DMS 273 treated with DMSO at 0.1 percent for 48 hours (cell line): ENCODE measurements at places on chromosomes 4 and X.

DNA sequence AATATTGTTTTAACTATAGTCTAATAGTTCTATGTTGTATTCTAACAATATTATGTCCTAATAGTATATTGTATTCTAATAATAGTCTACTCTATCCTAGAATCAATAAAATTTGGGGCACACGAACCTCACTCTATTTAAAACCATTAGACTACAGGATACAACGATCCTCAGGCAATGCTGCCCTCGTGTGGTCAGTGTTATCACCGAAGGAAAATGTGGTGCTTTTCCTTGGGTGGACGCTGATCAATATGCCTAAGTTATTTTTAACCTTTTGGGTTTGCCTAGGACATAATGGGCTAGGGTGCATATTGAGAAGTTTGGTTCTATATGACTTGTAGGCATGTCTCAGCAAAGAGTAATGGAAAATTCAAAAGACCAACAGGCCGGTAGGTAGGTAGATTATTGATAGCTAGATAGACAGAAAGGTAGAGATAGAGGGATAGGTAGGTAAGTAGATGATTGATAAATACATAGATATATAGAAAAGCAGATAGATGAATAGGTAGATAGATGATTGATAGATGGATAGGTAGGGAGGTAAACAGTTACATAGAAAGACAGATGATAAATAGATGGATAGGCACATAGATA is 75.1 kb downstream of the PRKX start:
- no peak for DNase-seq

GRCh38 chr4:108051343-108051742 is 61.7 kb downstream of the HADH start:
- DNase-seq, result no peak

DNA sequence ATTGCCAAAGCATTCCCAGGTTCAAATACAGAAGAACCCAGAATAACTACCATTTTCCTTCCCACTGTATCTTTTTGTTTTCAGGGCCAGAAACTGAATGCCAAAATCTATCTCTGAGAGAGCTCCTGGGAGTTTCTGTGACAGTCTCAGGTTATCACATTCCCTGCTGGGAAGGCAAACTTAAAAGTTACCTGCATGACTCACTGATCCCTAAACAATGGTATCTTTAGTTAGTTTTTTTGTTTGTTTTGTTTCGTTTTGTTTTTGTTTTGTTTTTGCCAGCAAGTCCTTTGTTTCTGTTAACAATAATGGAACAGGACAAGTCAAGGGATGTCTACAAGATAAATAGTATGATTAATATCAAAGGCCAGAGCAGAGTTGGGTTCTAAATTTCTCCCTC is 34.3 kb downstream of the PAPSS1 start:
- no peak for DNase-seq

DNA sequence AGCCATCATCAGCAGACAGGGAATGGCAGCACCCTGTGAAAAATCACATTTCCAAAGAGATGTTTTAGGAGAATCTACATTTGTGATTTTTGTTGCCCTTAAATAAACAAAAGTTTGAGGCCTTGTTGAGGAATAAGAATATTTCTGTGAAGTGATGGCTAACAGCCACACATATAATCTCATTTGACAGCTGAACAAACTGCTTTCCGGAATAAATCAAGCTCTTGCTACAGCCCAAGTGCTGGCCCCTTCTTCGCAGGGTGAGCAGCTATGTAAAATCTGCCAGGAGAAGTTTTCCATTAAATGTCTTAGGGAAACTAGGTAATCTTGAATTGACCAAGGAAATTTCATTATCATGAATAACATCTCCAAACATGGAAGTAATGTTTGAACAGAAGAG is 106.4 kb upstream of the GPM6B start:
- DNase-seq, result no peak

- DNase-seq, result peak; percentile 45
Observed at GRCh38 chr4:83010522-83011318, at the start of gene LIN54. Gene LIN54, minus strand, starts transcription at chr4:83010823. Its CDS starts 25,979 bp downstream, at chr4:82984844.

DNA sequence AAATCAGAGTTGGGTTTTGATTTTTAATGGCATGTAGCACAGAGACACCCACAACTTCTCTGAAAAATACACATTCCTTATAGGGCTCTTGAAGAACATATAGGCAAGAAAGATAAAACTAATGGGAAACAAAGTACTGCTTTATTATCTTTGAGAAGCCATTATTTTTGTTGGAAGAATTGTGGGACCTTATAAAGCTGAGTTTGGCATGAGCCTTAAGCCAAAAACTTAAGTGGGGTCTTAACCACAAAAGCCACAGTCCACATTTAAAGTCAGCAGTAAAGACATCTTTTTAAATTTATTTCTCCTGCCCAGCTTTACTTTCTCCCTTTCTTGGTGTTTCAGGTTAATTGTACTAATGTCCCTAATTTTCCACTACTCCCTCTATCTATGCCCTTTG is 1297.3 kb downstream of the C4orf33 start:
- DNase-seq, result no peak

GRCh38 chr4:80876810-80877209 is 153.7 kb upstream of the BMP3 start:
- no peak for DNase-seq

- no peak for DNase-seq
Observed at GRCh38 chrX:71650333-71650969, 16.9 kb upstream of the LOC101059915 start.
